ENCODE measurements at places on chromosomes 5 and 9. TPM values are rescaled to one million over a fixed set of nuclear protein-coding genes. Genes with fewer than 3 reads are reported as not detected.

GRCh38 chr5:80701597-80701996, 46.8 kb upstream of the DHFR start:
- no peak for DNase-seq

PRDM9 gene
- not detected for total RNA-seq

KIF4B gene
- total RNA-seq, result not detected

DNA sequence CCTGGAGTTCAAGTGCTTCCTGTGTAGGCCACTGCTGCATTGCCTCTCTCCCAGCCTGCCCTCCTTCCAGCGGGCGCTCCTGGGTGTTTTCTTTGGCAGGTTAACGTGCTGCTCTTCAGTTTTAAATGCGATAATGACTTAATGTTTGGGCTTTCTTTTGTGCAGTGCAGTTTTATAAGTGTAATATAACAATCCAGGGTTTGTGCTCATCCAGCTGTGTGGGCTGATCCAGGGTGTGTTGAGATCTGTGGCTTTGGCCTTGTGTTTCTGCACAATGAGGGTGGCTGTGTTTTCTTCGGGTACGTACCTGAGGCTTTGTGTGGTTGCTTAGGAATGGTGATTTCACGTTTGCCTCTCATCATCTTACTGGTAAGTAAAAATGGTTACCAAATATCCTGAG, 50.6 kb downstream of the PCSK5 start:
- DNase-seq, result no peak

GRCh38 chr9:97688654-97689053, 8.5 kb downstream of the XPA start:
- DNase-seq, result no peak

DNA sequence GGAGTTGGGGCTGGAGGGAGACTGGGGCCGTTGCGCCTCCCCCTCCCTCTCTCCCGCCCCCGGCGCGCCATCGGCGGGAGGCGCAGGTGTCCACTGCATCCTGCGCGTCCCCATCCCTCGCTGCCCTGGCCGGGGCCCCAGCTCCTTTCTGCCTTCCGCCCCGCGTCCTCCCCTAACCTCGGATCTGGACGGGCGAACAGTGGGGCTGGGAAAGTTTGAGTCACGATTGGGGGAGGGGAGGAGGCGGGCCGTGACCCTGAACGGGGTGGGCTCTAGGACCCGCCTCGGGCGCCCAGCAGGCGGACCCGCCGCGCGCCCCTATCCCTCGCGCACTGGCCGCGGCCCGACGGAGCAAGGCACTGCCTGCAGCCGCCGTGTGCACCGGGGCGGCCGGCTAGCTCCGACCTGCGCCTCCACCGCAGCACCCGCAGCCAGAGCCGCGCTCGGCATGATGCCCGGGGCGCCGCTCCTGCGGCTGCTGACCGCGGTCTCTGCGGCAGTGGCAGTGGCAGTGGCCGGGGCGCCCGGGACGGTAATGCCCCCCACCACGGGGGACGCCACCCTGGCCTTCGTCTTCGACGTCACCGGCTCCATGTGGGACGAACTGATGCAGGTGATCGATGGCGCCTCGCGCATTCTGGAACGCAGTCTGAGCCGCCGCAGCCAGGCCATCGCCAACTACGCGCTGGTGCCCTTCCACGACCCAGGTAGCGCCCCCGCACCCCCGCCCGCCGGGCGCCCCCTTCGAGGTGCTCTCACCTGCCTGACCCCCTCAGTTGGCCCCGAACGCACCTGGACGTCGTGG, at the start of gene HMCN2:
Gene HMCN2 (plus strand): TSS at position 330 of the 805 bp plus-strand sequence. CDS start 119 bp downstream, at position 449.
- DNase-seq, result no peak

- no peak for DNase-seq
Observed at GRCh38 chr5:135008981-135009735, 24.9 kb downstream of the PITX1 start.

GRCh38 chr5:34571677-34572041, 84.5 kb upstream of the RAI14 start:
- no peak for DNase-seq

PPP2R2B gene
- 3.1 TPM for total RNA-seq

MEIKIN gene
- total RNA-seq, result 2.2 TPM

DNA sequence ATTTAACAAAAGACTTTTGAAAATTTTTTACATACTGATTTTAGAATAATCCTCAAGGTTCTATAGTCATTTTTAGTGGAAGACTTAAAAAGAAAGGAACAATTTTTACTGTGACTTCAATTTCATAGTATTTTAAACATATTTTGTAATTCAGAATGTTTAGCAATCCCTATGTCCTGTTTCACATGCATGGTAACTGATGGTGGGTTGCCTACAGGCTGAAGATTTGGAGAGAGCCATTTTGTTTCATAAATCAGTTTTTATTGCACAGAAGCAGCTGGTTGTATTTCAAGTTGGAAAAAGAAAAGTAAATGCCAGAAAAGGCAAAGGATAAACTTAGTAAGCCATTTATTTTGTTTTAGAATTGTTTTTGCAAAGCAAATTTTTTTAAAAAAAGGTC, 24.0 kb downstream of the STARD4 start:
- DNase-seq, result no peak

DMGDH gene
- total RNA-seq, result 0.23 TPM

DNA sequence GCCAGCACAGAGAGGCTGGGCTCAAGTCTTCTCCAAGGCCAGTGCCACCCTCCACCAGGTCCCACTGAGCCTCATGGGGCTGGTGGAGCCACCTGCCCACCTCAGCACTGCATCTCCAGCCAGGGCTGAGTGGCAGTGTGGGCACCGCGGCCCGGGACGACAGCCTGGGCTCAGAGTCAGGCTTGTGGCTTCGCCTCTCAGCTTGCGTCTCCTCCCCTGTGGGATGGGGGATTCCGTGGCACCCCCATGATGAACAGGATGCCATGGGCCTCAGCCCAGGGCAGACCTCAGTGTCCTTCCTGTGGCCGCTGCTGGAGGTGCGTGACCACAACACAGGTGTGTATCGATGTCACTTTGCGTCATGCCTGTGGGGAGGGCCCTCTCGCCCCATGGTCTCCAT, 136.4 kb upstream of the PPP1R26 start:
- DNase-seq, result no peak

- no peak for DNase-seq
Observed at GRCh38 chr9:109031241-109031640, 17.9 kb upstream of the CTNNAL1 start.

DNA sequence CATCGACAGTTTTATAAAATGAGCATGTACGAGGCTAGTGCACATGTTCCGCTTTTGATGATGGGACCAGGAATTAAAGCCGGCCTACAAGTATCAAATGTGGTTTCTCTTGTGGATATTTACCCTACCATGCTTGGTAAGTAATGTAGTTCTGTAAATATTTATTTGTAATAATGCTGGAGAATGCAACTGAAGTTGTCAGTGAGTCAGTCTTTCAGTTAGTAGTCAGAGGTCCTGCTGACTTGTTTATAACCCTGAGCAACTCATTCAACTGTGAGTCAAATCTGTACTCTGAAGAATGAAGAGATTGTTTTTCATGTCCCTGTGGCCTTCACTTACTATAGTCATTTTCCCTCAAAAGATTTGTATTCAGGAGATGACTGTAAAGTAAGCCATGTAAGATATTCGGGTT, 28.4 kb upstream of the GPR150 start:
- no peak for DNase-seq

Data from activated CD4-positive, alpha-beta memory T cell treated with anti-CD3 and anti-CD28 coated beads, Interleukin-2, amount 10 ng/mL, durations not matched to agents 7 days and 5 days (primary cell).